Stimulated activated CD8-positive, alpha-beta memory T cell treated with anti-CD3 and anti-CD28 coated beads, Interleukin-12 subunit alpha, Interleukin-12 subunit beta, amount 100 ng/mL, for 1 hour (primary cell): ENCODE measurements at places on chromosomes 7 and 10.

DNA sequence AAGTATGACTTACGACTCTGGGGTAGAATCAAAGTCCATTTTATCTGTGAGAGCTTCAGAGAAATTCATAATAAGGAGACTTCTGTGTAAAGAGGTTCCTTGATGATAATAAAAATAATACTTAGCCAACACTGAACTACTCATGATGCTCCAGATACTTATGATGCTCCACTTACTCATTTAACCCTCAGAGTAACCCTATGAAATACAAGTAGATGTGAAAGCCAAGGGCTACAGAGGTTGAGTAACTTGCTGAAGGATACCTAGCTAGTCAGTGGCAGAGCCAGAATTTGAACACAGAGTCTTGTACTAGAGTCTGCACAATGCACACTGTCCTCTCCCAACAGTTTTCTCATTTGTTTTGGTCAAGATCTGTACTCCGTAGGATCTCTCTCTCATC, 89.5 kb downstream of the HECW1 start:
- DNase-seq: no peak

DNA sequence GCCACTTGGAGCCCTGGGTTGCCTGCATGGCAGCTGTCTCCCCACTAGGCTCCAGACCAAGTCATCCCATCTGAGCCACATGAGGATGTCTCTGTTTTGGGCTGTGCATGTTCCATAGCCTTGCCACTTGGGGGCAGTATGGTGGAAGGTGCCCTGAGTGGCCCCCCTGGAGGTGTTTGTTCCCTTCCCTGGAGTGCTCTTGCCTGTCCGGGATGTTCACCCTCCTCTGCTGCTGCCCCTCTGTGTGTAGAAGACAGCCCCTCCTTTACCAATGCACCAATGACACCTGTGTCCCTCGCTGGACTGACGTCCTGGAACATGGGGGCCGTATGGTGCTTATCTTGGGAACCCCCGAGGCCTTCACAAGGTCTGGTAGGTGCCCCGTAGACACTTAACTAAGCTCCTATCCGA, 100.2 kb downstream of the ACTR3B start:
- no peak for DNase-seq

DNA sequence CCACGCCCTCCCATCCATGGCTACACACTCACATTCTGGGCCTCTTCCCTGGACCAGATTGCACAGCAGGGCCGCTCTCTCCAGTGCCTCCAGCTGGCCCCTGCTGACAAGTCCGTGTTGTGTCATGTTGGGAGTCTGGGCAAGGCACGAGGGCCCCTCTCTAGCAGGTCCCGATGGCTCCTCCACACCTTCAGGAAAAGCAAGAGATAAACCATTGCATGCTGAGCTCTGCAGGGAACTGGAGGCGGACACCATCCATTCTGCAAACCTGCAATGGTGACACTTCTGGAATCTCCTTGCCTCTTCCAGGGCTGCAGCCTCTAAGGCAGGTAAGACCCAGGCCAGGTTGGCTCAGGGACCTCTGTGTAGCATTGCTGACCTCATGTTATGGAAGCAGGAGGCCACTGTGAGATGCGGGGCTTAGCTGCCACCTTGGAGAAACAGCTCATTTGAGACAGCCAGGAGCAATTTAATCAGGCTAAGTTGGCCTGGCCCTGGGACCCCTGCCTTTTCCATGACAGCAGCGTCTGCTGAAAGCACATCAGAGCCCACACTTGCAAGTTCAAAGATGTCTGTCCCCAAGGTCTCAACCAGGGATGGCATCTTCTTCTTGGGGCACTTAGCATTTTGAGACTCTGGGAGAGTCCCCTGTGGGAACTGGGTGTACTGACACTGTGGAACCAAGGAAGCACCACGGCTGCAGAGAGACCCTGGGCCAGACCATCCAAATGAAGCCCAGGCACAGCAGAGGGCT, 34.2 kb upstream of the LEP start:
- DNase-seq: no peak

GRCh38 chr10:11150879-11151415, 133.3 kb downstream of the CELF2 start:
- DNase-seq: no peak

- DNase-seq: no peak
Observed at GRCh38 chr7:55548295-55548731, 24.0 kb downstream of the VOPP1 start.
